A549 treated with CpdA at 1 μM for 4 hours (cell line): ENCODE measurements at places on chromosomes 4 and X. TPM values are rescaled to one million over a fixed set of nuclear protein-coding genes. Genes with fewer than 3 reads are reported as not detected.

The SERTM2 gene
- total RNA-seq = not detected in 5 replicates

The MAGEB18 gene
- not detected in 5 replicates for total RNA-seq

The USP17L17 gene
- total RNA-seq = not detected in 5 replicates

The TXK gene
- 0.14 to 0.34 TPM (median 0.16 TPM) in 5 replicates for total RNA-seq

The FRAS1 gene
- 1.9 to 3.1 TPM (median 2.9 TPM) in 5 replicates for total RNA-seq

The CXCL11 gene
- 0.23 to 0.42 TPM (median 0.29 TPM) in 5 replicates for total RNA-seq

The MAGEA1 gene
- total RNA-seq = 0.08 to 0.17 TPM (median 0.14 TPM) in 5 replicates

The GNRHR gene
- not detected in 5 replicates for total RNA-seq

The PNMA6F gene
- not detected in 5 replicates for total RNA-seq

The RTL3 gene
- total RNA-seq = 0.02 TPM in 1 of 5 replicates, not detected in the others

The SSX3 gene
- not detected in 5 replicates for total RNA-seq

The SPIN4 gene
- 4.5 to 7.2 TPM (median 5.4 TPM) in 5 replicates for total RNA-seq

The PCYT1B gene
- total RNA-seq = 0.02 TPM in 1 of 5 replicates, not detected in the others

The DSPP gene
- not detected in 5 replicates for total RNA-seq

The SOX3 gene
- total RNA-seq = not detected in 5 replicates

The MAGED4B gene
- total RNA-seq = 5.8 to 16.8 TPM (median 11.3 TPM) in 5 replicates

The GPC4 gene
- 0.02 to 0.03 TPM (median 0.02 TPM) in 3 of 5 replicates, not detected in the others for total RNA-seq

The RBMXL3 gene
- total RNA-seq = not detected in 5 replicates

The SH3D19 gene
- 26.7 to 31.5 TPM (median 28.6 TPM) in 5 replicates for total RNA-seq

The KLB gene
- total RNA-seq = 0.07 to 0.13 TPM (median 0.09 TPM) in 5 replicates

The COMMD8 gene
- total RNA-seq = 11.3 to 15.6 TPM (median 13.5 TPM) in 5 replicates

The AR gene
- total RNA-seq = 3.4 to 4.1 TPM (median 3.5 TPM) in 5 replicates

The BEND2 gene
- total RNA-seq = not detected in 5 replicates

The HOPX gene
- total RNA-seq = not detected in 5 replicates

The S100G gene
- not detected in 5 replicates for total RNA-seq

The SUPT20HL1 gene
- not detected in 5 replicates for total RNA-seq

The CFAP99 gene
- 0.07 to 0.08 TPM in 2 of 5 replicates, not detected in the others for total RNA-seq

The TMEM271 gene
- not detected in 5 replicates for total RNA-seq

The AREG gene
- 65.6 to 93.2 TPM (median 79.1 TPM) in 5 replicates for total RNA-seq

The XAGE2 gene
- total RNA-seq = not detected in 5 replicates

The PRKG2 gene
- total RNA-seq = 0.70 to 1.2 TPM (median 0.84 TPM) in 5 replicates

The PDZD4 gene
- total RNA-seq = 2.7 to 3.5 TPM (median 3.0 TPM) in 5 replicates

The FABP2 gene
- not detected in 5 replicates for total RNA-seq

The ALAS2 gene
- total RNA-seq = not detected in 5 replicates

The EGF gene
- total RNA-seq = 0.13 to 1.9 TPM (median 0.42 TPM) in 5 replicates

The PYURF gene
- 68.4 to 81.3 TPM (median 76.5 TPM) in 5 replicates for total RNA-seq

The HMX1 gene
- 0.13 to 0.21 TPM (median 0.13 TPM) in 4 of 5 replicates, not detected in the other for total RNA-seq

The USP17L28 gene
- total RNA-seq = not detected in 5 replicates

The HTATSF1 gene
- total RNA-seq = 48.3 to 76.0 TPM (median 57.4 TPM) in 5 replicates

The PDCL2 gene
- not detected in 5 replicates for total RNA-seq

The HSFX1 gene
- 0.26 to 0.50 TPM (median 0.43 TPM) in 5 replicates for total RNA-seq
